ENCODE measurements at places on chromosomes 3 and 15. TPM values are rescaled to one million over a fixed set of nuclear protein-coding genes. Genes with fewer than 3 reads are reported as not detected.

DNA sequence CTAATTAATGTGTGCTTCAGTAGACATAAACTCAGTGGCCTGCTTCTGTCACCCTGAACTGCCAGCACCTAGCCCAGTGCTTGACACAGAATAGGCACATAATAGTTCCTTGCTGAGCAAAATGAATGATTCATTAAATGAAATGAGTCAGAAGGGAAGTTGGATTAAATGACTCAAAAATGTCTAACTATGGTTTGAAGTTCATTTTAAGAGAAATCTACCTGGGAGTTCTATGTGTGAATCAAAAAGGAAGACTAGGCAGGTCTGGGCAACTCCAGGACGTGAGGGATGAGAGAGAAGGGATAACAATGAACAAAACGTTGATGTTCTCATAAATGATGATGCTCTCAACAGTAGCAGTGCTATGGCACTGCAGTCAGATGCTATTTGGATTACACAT, 175.0 kb downstream of the CFAP20DC start:
- peak; percentile 69 for DNase-seq

GRCh38 chr3:195714380-195715011, 6.3 kb upstream of the MUC20 start:
- DNase-seq = no peak

- no peak for DNase-seq
These were observed 27.8 kb downstream of the PPCDC start for GRCh38 chr15:75051191-75051608.

RETNLB gene
- not detected for total RNA-seq

DNA sequence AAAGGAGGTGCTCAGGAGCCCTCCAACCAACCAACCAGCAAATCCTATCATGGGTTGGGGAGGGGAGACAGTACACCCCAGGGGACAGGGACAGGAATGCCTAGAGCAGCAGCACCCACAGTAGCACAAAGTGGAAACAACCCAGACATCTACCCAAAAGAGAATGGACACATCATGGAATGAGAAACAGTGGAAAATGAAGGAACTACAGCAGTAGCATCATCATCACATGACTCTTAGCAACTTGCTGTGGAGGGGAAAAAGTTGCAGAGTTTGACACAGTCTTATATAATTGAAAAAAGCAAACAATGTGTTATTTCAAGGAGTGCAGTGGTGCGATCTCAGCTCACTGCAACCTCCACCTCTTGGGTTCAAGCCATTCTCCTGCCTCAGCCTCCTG, 11.0 kb downstream of the C3orf22 start:
- no peak for DNase-seq

GOLGA8M gene
- total RNA-seq = 0.79 TPM

DNA sequence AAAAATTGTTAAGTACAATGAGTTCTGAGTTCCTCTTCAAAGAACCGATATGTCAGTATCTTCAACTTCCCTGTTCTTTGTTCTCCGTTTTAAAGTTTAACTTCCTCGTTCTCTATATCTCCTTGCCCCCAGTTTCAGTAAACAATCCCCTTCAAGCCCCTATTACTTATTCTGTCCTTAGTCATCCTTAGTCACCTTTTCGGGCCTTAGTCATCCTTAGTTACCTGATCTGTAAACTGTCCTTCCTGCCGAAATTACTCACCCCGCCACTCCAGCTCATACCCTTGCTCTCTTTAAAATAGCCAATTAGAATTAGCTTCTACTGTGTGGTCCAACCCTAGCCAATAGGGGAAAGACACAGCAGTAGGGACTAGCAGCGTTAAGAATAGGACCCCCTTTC, 1165.6 kb downstream of the NSUN3 start:
- DNase-seq = peak; percentile 5

DNA sequence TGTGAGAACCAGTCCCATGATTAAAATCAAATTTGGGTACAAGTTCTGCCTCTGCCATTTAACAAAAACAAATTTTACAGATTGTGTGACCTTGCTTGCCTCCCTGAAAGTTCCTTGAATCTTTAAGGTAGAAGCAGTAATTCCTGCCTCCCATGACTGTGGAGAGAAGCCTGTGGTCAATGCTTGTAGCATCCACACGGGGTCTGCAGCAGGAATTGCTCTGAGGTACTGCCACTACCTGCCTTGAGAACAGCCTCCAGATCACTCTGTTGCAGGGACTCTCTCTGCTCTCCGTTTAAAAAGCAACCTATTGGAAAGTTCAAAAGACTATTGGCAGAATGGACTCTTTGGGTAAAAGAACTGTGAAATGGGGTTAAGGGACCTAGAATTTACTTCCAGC, 75.9 kb downstream of the SST start:
- no peak for DNase-seq

DNA sequence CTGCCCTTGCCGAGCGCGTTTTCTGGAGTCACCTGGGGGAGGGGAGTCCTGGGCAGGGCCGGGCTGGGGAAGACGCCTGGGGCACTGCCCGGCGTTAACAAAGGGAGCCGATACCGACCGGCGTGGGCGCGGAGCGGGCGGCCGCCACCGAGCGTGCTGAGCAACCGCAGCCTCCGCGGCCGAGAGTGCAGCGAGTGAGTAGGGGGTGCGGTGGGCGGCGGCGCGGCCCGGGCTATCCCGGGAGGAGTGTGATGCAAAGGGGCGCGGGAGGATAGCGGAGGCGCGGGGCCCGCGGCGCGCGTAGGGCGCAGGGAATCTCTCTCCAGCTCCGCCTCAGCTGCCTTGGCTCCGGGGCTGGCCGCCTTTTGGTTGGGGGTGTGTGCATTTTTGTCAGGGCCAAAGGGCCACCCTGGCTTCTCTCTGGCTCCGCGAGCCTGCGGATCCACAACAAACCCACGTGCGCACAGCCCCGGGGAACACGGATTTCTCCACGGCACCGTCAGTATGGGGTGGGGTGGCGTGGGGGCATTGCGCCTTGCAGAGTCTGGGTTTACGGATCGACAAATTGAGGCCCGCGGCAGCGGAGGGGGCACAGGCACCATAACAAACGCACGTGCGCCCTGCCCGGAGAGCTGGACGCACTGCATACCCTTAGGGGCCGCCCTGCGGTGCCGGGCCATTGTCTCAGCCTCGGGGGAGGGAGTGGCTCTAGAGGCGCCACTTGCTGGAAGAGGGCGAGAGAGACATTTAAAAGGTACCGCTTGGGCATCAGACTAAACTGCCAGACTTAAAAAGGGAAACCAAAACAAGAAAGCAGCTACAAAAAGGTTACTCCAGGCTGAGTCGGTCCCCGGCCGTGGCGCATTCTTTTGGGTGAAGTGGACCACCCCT, 560 bp downstream of the ST6GAL1 start:
- DNase-seq = peak; percentile 62

DNA sequence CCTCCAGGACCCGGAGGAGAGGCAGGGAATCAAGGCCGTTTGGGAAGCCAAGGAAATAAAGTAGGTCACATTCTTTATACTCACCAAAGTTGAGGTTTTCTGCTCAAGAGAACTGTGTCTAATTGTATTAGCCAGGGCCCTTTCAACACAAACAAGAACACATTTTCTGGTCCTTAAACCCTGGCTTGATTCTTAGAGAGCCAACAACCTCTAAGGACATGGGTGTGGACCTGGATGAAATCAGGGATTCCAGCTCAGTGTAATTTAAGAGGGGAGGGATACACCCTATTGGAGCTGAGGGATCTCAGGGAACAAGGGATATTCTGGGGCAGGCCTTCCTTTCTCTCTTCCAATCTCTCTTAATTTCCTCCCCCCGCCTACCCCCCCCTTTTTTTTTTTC, 104.8 kb downstream of the COL6A6 start:
- no peak for DNase-seq

DNA sequence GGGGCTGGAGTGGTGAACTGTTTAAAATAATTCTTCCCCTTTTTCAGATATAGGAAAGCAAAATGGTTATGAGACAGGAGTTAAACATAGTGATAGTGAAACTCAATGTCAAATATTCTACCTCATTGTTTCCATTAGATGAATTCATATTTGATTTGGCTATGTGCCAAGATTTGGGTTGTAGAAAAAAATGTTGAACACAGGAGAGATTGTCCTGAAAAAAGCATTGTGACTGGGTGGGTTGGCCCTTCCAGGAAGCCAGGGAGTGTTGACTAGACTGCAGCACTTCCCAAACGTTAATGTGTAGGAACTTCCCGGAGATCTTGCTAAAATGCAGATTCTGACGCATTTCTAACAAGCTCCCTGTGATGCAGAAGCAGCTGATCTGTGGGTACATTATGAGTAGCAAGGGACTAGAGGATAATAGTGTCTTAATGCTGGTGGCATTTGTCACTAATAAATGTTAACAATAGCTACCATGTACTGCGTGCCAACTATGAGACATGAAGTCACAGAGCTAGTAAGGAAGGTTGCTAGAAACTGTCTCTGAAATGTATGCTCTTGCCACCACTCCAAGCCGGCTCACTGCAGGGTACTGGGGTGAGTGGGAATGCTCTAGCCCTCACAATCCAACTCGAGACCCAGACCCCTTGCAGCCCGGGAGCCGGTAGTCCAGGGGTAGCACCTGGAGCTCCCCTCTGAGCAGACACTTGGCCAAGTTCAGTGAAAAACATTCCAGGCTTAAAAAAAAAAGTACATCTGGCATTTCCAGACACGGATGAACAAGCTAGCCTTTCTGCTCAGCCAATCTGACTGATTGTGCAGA, 120.6 kb downstream of the CD47 start:
- no peak for DNase-seq

DNA sequence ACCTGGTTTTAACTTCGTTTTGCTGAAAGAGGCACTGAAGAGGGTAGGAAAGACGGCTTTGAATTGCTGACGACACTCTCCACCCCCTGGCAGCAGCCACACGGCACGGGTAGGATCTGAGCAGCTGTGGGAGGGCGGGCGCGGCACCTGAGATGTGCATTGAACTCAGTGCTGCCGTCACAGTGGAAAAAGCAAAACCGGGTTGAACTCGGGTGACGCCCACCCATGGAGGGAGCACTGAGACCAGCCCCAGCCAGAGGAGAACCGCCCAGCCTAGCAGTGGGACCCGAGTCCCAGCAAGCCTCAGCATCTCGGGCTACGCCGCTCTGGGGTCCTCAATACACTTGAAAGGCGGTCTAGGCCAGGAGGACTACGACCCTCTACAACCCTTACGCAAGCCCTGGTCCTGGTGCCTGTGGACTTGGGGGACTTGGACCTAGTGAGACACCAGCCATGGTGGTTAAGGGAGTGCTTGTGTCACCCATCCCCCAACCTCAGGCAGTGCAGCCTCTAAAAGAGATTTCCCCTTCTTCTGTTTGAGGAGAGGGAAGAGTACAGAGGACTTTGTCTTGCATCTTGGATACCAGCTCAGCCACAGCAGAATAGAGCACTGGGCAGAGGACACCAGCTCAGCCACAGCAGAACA, 50.0 kb upstream of the RPL35A start:
- no peak for DNase-seq

NR1I2 gene
- total RNA-seq = not detected

GRCh38 chr3:36969540-36970432, 23.1 kb downstream of the EPM2AIP1 start:
- DNase-seq = peak; percentile 81

- DNase-seq = peak; percentile 97
These were observed 439.7 kb downstream of the NTRK3 start for GRCh38 chr15:87816811-87817210.

DNA sequence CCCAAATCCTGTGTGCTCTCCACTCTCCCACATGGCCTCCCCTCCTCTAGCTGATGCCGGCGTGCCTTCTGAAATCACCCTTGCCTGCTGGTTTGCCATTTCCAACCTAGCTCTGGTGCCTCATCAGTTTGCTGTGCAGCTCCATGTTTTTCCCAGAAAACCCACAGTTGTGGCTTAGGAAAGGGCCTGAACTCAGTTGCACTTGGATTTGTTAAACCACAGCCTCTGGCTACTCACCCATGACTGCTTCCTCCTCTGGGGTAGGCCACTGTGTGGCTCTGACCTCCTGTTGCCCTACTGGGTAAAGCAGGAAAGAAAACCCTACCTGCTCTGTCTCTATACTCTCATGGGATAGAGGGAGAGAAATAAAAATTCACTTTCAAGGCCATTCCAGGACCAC, 97.3 kb downstream of the DAPK2 start:
- DNase-seq = no peak

GRCh38 chr15:51856714-51857380, 27.4 kb downstream of the TMOD3 start:
- no peak for DNase-seq

DNA sequence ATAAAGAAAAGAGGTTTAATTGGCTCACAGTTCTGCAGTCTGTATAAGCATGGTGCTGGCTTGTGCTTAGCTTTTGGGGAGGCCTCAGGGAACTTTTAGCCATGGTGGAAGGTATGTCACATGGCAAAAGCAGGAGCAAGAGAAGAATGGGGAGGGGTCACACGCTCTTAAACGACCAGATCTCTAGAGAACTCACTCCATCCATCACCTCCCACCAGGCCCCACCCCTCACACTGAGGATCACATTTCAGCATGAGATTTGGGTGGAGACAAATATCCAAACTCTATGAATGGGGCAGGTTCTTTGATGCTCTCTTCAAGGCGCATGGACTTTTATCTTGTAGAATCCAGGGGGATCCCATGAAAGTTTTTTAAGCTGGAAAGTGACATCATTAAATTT, 75.7 kb downstream of the ITPR1 start:
- DNase-seq = no peak

DNA sequence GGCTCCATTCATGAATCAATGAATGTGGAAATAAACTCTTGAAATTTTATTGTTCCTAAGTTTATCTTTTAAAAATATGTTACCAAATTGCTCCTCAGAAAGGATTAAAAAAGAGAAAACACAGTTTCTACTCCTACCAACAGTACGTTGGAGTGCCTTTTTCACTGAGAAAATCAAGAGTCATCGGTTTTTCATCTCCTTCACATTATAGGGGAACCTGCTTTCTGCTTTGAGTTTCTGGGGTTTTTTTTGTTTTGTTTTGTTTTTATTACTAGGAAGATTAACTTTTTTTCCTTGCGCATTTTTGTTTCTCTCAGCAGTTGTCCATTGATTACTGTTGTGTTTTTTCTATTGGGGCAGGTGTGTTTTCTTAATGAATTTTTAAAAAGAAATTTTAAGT, 3.5 kb downstream of the ARL13B start:
- DNase-seq = no peak

TSEN2 gene
- 29.9 TPM for total RNA-seq

DNA sequence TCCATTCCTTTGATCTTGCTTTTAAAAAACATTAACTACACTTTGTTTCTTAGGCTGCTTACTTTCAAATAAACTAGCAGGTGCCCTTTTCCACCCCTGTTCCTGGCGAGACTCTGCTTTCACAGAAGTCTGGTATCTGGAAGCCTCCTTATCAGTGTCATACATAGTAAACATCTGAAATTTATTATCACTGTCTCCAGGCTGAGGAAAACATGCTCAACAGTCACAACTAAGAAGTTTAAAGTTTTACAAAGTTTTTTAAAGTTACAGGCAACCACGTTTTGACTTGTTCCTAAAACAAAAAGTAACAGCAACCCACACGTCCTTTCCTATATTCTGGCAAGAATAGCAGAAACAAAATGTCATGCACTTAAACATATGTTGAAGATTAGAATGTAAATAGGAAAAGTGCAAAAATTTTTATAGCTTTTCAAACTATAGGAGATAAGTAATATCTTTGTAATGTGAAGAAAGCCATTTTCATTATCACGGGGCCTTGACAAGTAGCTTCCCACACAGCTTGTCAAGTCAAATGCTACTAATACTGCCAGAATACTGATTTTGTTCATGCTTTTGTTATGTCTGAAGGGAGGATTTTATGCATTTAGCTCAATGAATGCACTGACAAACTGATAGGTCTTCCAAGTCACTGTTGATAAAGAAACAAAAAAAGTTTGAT, 275.2 kb upstream of the KCNMB2 start:
- no peak for DNase-seq

- no peak for DNase-seq
These were observed 15.5 kb downstream of the GREM1 start for GRCh38 chr15:32733281-32733680.

PP2D1 gene
- total RNA-seq = not detected

GRCh38 chr3:131549340-131549739, 46.6 kb upstream of the MRPL3 start:
- DNase-seq = no peak

All from A172 (cell line).